Psoas muscle (tissue), 8 donors: ENCODE measurements at places on chromosomes 2 and 18. TPM values are rescaled to one million over a fixed set of nuclear protein-coding genes. Genes with fewer than 3 reads are reported as not detected.

The IGFBP5 gene
- total RNA-seq: 231 TPM

The SERPINB10 gene
- total RNA-seq: not detected

The MOGAT1 gene
- not detected for total RNA-seq

The MYCN gene
- total RNA-seq: 0.36 TPM

The FTCDNL1 gene
- 22.4 TPM for total RNA-seq

The GREB1L gene
- total RNA-seq: 11.3 TPM

The SCN2A gene
- not detected for total RNA-seq

The ANKRD30B gene
- total RNA-seq: 0.04 TPM

The TUBA3E gene
- total RNA-seq: not detected

The GPR39 gene
- not detected for total RNA-seq

- peaks cover 3% of the 10 kb centered on the region for H3K4me1 ChIP-seq
- no peak overlapping the region for H3K4me3 ChIP-seq
- no peaks in the 10 kb centered on the region for H3K36me3 ChIP-seq
Measured at GRCh38 chr2:174873471-174873870, 109.2 kb upstream of the CHRNA1 start.

- H3K27me3 ChIP-seq: no peaks in the 10 kb centered on the region
- no peak for DNase-seq
- H3K27ac ChIP-seq: no peak overlapping the region
- H3K4me3 ChIP-seq: no peak overlapping the region
Measured at GRCh38 chr18:5941890-5942289, 46.6 kb upstream of the TMEM200C start.

- no peak overlapping the region for H3K27ac ChIP-seq
- no peaks in the 10 kb centered on the region for H3K27me3 ChIP-seq
- no peaks in the 10 kb centered on the region for H3K4me1 ChIP-seq
- no peak for DNase-seq
- no peak overlapping the region for H3K4me3 ChIP-seq
Measured at GRCh38 chr2:176924909-176925534, 287.6 kb upstream of the HNRNPA3 start.

GRCh38 chr18:1657876-1658275 is 753.2 kb downstream of the ADCYAP1 start:
- no peaks in the 10 kb centered on the region for H3K27me3 ChIP-seq
- DNase-seq: no peak
- H3K4me3 ChIP-seq: no peak overlapping the region
- H3K27ac ChIP-seq: no peak overlapping the region
- H3K36me3 ChIP-seq: no peaks in the 10 kb centered on the region

DNA sequence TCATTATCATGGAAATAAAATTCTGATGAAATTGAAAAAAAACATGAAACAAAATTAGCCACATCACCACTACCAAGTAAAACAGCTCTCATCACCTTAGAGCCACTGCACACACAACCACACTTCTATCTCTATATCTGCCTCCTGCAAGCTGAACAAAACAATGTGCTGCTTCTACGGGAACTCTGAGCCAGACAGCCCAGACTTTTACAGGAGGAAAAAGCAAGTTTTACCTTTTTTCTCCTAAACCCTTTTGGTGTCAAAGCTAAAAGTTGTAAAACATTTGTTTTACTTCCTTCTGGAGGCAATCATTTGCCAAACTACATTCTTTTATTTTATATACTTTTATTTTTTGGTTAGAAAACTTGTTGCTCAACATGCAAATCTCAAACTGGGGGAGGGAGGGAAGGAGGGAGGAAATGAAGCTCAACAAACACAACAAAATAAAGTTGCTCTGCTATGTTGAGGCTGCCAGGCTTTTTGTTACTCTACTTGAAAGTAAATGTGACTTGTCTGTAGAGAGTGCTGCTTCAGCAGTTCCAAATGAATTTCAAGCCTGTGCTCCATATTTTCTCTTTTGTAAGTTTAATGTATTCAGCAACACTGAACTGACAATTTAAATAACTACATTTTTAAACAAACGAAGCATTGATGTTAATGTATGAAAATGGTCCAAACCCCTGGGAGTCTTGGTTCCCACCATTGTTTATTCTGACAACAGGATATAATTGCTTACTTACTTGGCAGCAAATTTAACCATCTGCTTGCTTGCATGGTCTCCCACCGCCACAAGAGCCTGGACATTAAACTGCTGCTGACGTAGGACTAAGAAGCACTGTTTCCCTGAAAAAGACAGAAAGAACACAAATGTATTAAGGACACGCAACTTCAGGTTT is 24.5 kb downstream of the DARS1 start:
- no peaks in the 10 kb centered on the region for H3K27me3 ChIP-seq
- H3K27ac ChIP-seq: no peak overlapping the region
- H3K4me1 ChIP-seq: peaks cover 5% of the 10 kb centered on the region
- no peak overlapping the region for H3K4me3 ChIP-seq
- no peak for DNase-seq
- H3K36me3 ChIP-seq: no peaks in the 10 kb centered on the region

- no peaks in the 10 kb centered on the region for H3K27me3 ChIP-seq
- no peaks in the 10 kb centered on the region for H3K36me3 ChIP-seq
- H3K4me1 ChIP-seq: no peaks in the 10 kb centered on the region
Measured at GRCh38 chr18:2908166-2908945, 61.5 kb downstream of the EMILIN2 start.

DNA sequence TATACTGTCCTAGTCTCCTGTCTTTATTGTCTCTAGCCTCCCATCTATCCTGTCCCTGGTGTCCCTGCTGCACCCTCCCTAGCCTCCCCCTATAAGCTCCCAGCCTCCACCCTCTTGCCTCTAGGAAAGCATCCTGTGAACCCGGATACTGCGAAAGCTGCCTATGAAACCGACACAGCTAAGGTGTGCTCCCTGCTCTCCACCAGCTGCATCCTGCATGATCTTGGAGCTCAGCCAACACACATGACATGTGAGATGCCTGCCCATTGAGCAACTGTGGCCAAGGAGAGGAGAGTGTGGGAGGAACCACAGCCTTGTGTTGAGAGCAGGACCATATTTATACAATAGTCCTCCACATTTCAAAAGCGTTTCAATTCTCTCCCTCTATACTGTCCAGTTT is 187.1 kb downstream of the ZBTB7C start:
- no peaks in the 10 kb centered on the region for H3K27me3 ChIP-seq
- H3K4me1 ChIP-seq: peaks cover 4% of the 10 kb centered on the region
- peak; percentile 57 for DNase-seq
- no peak overlapping the region for H3K27ac ChIP-seq
- no peaks in the 10 kb centered on the region for H3K36me3 ChIP-seq

GRCh38 chr2:85199698-85200097 is 66.5 kb downstream of the TCF7L1 start:
- H3K27ac ChIP-seq: no peak overlapping the region
- no peaks in the 10 kb centered on the region for H3K27me3 ChIP-seq
- H3K4me1 ChIP-seq: peaks cover 7% of the 10 kb centered on the region
- no peaks in the 10 kb centered on the region for H3K36me3 ChIP-seq
- DNase-seq: no peak
